ENCODE measurements at places on chromosomes 2 and 18.

DNA sequence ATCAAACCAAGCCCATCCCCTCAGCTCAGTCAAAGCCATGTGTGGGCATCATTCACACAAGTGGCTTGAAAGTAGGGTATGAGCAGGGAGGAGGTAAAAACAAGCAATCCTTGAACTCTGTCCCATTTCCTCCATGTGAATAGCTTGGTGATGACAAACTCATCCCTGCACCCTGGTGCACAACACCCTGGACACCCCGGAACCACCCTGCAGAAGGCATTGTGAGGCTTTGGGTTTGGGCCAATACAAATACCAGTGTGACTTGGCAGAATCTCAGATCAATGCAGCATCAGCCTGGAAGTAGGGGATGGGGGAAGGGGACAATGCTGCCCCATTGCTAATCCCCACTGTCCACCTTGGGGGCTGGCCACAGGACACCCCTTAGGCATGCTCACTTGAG is 28.6 kb downstream of the TGFA start:
- no peak for DNase-seq

- no peak for DNase-seq
These were observed 72.6 kb downstream of the CTAGE1 start for GRCh38 chr18:22344908-22345670.

DNA sequence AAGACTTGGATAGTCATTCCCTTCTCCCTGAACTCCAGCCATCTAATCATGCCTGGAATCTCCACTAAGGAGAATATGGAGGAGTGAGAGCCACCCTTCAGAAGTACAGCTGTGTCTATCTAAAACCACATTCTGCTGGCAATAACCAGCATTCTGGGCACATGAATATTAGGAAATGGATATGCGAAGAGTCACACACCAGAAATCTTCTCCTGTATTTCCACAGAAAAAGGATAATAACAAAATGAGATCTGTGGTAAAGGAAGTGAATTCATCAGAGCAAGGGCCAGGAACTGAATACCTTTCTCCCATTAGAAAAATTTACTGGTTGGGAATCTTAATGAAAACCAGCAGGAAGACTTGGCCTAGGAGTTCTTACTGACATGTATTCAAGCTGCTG is 218.8 kb downstream of the SCG2 start:
- no peak for DNase-seq

DNA sequence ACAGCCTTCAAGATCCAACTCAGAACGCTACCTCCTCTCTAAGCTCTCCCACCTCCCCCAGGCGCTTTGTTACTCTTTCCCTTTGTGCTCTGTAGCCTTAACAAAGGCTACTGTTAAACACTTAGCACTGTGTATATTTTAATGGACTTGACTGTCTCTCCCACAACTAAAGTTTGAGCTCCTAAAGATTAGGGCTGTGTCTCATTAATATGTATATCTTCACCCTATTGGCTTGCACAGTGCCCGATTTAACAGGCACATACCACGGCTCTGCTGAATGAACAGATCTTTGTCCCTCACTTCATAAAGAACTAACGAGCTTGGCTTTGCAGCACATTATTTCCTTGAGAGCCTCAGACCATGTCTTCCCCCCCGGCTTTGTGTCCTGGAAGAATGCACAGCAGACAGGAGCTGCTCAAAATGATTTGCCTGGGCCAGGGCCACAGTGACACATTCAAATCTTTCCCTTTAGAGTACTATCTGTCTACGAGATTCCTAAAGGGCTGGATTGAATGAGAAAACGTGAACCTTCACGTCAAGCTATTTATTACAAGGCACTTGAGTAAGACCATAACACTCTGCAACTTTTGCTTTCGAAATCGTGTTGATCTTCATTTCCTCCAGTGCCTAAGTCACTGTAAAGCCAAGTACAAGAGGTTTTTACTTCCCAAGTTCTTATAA is 22.1 kb downstream of the ABHD3 start:
- DNase-seq, result no peak

DNA sequence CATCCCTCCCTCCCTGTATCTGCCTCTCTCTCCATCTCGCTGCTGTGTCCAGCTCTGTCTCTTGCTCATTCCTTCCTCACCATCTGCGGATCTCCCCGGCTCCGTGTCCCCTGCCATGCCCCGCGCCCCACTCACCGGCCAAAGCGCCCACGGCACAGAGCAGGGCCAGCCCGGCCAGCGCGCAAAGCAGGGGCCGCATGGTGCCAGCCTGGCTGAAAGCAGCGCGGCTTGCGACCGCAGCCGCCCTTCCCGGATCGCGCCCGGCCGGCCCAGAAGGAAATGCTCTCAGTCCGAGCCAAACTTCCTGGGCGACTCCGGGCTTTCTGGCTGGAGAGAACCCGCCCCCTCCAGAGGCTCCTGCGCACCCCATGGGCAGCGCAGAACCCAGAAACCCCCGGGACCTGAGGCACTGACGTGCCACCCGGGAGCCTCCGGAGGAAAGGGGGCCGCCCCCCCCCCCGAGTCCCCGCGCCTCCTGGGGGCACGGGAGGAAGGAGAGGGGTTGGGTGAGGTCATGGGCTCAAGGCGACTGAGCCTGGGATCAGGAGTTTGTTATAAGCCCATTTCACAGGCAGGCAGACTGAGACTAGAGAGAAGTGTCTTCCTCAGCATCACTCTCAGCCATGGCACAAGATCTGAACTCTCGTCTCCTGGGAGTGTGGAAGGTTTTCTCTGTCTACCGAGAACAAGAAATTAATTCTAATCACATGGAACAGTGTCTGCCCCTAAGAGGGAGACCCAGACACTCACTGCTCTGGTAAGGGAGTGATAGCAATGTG is 45.2 kb upstream of the RAB6C start:
- DNase-seq, result no peak

DNA sequence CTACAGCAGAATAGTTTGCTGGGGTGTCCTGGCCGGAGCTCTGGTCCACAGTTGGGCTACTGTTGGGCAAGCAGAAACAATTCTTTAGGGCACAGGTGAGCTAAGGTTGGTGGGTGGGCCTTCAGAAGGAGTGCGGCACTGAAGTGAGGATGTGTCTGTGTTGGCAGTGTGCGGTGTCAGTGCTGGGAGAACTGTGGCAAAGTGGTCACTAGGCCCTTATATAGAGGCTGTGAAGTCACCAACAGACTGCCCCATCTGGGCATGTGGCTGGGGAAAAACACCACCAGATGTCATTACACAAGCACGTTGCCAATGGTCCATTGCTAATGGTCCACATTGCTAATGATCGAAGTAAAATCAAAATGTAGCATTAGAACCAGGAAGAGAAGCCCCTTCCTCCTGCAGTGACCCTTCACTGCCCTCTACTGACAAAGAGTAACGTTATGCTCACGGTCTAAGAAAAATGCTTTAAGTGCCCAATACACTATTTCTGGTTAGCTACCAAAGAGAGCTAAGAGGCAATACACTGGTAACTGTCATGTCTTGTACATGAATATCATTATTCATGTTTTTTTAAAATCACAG is 21.3 kb downstream of the SCN1A start:
- DNase-seq, result no peak

GRCh38 chr2:136376798-136377211 is 258.9 kb upstream of the CXCR4 start:
- no peak for DNase-seq

- no peak for DNase-seq
These were observed 84.6 kb upstream of the RANBP2 start for GRCh38 chr2:108634576-108635160.

GRCh38 chr18:39053571-39053970 is 1488.0 kb upstream of the CELF4 start:
- no peak for DNase-seq

GRCh38 chr2:134281815-134282419 is 28.0 kb downstream of the MGAT5 start:
- DNase-seq, result no peak

All from glomerular endothelial cell (primary cell).